OCI-LY7 (cell line): ENCODE measurements at places on chromosomes 13 and 19.

GRCh38 chr13:39855236-39855635 lies 199.8 kb downstream of the COG6 start:
- no peak for DNase-seq

- peak; percentile 53 for DNase-seq
Observed at GRCh38 chr13:46603165-46603603, 50.2 kb downstream of the LRCH1 start.

DNA sequence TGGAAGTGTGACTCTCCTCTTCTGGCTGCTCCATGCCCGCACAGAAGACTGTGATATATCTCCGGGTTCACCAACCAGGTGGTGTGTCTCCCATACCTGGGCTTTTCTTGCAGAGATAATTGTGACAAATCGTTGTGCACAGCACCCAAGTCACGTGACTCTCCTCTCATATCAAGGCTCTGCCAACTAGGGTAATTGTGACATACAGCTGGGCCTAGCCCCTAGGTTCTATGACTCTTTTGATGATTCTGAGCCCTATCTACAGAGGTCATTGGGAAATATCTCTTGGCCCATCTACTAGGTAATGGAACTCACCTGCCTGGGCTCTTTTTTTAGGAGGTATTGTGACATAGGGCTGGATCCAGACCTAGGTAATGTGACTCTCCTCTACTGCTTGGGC lies 89.8 kb downstream of the ZNF429 start:
- no peak for DNase-seq

- DNase-seq = no peak
Observed at GRCh38 chr13:113532156-113532806, 41.8 kb upstream of the DCUN1D2 start.

- DNase-seq = no peak
Observed at GRCh38 chr19:7442423-7442822, 46.4 kb downstream of the PEX11G start.

DNA sequence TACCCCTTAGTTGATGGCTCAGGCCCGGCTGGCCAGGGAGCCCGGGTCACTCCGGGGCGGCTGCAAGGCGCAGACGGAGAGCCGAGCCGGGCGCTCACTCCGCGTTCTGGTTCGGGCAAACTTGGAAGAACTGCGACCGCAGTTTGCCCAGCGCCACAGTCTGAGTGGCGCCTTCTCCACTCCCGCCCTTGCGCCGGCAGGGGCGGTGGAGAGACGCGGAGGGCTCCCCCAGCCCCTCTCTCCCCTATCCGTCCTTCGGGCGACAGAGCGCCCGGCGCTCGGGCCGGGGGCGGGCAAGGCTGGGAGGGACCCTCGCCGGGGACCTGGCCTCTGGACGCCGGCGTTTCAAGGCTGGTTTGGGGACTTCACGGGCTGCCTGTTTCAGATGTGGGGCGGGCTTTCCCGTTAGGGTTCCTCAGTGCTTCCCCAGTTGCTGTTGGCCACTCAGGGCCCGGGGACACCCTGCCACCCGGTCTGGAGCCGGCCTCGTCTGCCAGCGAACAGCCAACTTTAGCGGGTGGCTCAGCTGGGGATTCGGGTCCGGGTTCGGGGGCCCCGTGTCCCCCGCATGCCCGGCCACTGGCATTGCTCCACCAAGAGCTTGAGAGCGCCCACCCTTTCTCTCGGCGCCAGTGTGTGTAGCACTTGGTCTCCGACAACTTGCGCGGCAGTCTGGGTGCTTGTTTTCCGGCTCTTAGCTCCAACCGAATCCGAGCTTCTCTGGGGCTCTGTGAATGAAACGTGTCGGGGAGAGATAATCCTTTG lies 1.5 kb downstream of the GPC6 start:
- no peak for DNase-seq

DNA sequence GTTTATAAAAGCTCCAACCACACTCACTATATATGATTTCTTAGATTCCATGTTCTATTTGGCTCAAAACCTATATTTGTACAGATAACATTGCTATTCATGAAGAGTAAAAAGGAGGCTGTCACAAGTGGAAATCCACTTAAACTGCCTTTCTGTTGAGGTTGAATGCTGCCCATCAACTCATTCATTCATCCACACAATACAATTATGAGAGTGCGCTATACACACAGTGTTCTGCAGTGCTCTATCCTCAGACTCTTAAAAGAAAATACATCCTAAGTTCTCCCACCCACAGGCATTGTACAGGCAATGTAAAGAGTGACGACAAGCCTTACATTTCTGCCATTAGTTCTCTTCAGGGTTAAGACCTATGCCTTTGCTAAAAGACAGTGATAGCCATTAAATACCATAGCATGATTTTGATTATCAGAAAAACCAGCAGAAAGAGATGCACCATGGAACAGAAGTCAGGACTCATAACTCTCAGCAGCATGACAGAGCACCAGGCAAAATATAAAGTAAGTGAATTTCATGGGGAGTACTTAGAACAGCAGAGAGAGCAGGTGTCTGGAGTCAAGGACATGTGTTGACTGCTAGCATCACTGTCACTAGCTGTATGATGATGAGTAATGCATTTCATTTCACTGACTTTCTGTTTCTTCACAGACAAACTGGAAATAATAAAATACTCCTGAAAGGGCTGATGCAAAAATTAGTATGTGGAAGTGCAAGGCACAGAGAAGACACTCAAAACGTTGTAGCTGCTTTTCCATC lies 218.0 kb downstream of the RBM26 start:
- no peak for DNase-seq

DNA sequence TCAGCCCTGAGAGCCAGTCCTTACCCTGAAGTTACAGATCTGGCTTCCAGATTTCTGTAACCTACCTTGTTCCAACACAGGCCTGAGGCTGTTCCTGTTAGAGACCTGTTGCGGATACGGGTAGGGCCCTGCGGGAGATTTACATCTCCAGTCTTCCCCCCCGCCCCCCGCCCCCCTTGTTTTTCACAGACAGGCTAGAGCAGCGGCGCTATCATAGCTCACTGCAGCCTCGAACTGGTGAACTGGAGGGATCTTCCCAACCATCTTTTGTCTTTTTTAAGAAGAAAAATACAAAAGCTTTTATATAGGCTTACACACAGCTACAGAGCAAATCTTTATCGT lies 10.6 kb upstream of the CEACAM21 start:
- DNase-seq = no peak

- no peak for DNase-seq
Observed at GRCh38 chr13:114067886-114068651, 64.4 kb downstream of the RASA3 start.

DNA sequence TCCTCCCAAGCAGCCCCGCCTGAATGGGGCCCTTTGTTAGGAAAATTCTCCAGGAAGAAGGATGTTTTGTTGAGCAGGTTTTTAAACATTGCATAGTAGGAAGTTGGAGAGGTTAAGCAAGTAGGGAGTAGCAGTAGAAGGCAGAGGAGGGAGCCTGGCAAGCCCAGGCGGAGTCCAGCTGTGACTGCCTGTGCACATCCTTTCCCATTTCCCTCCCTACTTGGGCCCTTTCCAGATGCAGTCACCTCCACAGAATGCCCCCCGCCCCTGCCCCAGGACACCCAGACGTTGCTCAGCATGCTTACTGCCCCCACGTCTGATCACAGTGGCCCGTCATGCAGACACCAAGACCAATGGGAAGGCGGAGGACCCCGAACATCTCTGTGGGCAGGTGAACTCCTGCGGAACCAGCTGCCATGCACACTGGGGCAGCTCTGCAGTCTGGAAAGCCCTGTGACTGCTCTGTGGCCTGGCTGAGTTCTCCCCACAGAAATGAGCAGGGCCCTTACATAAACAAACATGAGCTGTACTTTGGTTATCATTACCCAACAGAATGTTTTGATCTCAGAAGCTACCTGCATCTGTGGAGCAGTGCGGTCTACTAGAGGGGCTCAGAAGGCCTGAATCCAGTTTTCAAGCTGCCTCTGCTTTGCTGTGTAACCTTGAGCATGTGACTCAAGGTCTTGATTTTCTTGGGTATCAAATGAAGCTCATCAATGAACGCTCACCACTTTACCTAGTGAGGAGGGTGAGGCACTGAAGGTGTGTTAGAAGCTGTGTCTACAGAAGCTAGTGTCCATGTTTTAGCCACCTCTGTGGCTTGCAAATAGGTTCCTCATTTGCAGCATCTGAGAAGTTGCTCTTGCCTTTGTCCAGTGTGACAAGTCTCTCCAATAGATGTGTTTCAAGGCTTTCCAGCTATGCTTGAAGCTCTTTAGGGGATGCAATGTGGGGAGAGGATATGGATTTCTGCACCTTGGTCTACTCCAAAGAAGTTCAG lies 84.2 kb downstream of the TNFRSF19 start:
- DNase-seq = no peak

DNA sequence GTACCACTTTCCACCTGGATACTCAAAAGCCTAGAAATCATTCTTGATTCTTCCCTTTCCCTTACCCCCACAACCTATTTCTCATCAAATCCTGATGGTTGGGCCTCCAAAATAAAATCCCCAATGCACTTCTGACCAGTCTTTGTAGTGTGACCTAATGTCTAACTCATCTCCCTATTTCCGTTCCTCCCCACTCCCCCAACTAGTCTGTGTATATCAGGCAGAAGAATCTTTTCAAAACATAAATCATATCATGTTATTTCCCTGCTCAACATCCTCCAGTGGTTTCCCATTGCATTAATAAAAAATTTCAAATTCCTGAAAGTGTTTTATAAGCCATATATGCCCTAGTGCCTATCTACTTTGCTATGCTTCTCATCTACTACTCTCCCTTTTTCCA lies 17.7 kb downstream of the CCDC122 start:
- DNase-seq = no peak

DNA sequence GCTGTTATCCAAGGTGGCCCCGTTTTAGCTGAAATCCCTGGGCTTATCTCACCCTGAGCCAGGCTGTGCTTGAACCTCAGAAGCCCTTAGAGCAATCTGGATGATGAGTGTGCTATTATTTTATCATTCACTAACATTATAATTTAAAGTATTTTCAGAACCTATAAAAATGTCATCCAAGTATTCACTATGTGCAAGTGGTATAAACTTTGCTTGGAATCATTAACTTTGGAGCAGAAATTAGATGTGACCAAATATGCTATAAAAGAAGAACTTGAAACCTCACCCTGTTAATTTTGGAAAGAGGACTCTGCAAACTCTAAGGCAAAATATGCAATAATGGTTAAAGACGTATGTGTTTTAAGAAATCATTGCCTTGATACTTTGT lies 147.5 kb downstream of the USP12 start:
- no peak for DNase-seq

DNA sequence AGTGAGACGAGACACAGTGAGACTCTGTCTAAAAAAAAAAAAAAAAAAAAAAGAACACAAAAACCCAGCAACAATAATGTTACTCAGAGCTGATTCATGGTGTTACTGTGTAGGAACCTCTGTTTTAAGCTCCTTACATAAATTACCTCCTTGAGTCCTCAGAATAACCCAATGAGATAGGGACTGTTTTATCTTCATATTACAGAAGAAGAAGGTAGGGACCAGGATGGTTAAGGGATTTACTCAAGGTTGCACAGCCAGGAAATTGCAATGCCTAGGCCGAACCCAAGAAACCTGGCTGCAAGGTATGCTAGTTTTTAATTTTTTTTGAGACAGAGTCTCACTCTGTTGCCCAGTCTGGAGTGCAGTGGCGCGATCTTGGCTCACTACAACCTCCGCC lies 1.5 kb upstream of the DAND5 start:
- DNase-seq = no peak

- DNase-seq = no peak
Observed at GRCh38 chr13:60838581-60838980, 441.6 kb downstream of the TDRD3 start.

DNA sequence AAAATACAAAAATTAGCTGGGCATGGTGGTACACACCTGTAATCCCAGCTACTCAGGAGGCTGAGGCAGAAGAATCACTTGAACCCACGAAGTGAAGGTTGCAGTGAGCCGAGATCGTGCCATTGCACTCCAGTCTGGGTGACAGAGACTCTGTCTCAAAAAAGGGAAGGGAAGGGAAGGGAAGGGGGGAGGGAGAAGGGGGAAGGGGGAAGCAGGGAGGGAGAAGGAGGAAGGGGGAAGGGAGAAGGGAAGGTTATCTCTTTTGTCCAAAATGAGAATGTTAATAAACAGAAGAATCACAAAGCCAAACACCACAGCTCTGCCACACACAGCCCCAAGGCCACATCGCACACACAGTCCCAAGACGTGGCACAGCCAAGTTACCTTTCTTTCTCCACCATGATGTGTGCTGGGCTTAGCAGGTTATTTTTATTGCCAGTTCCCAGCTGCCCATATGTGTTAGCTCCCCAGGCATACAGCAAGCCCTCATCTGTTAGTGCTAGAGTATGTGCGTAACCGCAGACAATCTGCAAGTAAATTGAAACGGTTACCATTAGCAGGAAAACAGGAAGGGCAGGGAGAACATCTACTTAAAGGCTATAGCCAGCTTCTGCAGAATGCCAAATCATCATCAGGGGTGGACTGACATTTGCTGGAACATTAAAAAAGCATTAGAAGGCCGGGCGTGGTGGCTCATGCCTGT lies 34.3 kb downstream of the RCBTB1 start:
- no peak for DNase-seq

- DNase-seq = no peak
Observed at GRCh38 chr13:45830121-45830520, 21.4 kb downstream of the SIAH3 start.

DNA sequence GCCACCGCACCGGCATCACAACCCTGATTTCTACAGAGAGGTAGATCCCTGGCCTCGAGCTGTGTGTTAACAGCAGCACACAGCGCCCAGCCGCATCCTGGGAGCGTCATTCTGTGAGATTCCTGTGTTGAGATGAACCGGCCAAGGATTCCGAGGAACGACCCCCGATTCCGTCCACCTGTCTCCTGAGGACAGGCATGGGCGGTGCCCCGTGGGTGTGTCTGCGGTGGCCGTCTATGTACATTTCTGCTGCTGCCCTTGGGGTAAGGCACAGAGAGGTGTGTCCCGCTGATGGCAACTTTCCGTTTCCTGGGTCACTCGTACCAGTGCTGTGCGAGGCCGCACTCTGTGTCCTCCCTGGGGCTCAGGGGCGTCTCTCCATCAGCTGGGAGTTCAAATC lies 16.1 kb upstream of the F2RL3 start:
- DNase-seq = no peak

DNA sequence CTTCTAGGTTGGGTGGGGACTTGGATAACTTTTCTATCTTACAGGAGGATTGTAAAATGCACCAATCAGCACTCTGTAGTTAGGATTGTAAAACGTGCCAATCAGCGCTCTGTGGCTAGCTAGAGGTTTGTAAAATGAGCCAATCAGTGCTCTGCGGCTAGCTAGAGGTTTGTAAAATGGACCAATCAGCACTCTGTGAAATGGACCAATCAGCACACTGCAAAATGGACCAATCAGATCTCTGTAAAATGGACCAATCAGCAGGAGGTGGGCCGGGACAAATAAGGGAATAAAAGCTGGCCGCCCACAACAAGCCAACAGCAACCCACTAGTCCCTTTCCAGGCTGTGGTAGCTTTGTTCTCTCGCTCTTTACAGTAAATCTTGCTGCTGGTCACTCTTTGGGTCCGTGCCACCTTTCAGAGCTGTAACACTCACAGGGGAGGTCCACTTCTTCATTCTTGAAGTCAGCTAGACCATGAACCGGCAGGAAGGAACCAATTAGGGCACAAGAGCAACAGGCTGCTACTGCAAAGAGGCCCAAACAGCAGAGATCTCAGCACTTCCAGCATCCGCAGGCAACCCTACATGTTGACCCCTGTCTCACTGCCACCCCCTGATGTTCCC lies 156.8 kb downstream of the DNAJC15 start:
- no peak for DNase-seq
